PC-3 (cell line): ENCODE measurements at places on chromosomes 3 and 15. TPM values are rescaled to one million over a fixed set of nuclear protein-coding genes. Genes with fewer than 3 reads are reported as not detected.

GRCh38 chr3:178735032-178735674 is 198.9 kb downstream of the KCNMB2 start:
- H3K4me1 ChIP-seq: no peaks in the 10 kb centered on the region
- no peak overlapping the region for H3K27ac ChIP-seq
- DNase-seq: no peak
- H3K36me3 ChIP-seq: no peaks in the 10 kb centered on the region
- H3K4me3 ChIP-seq: no peak overlapping the region
- peaks cover 5% of the 10 kb centered on the region for H3K27me3 ChIP-seq

DNA sequence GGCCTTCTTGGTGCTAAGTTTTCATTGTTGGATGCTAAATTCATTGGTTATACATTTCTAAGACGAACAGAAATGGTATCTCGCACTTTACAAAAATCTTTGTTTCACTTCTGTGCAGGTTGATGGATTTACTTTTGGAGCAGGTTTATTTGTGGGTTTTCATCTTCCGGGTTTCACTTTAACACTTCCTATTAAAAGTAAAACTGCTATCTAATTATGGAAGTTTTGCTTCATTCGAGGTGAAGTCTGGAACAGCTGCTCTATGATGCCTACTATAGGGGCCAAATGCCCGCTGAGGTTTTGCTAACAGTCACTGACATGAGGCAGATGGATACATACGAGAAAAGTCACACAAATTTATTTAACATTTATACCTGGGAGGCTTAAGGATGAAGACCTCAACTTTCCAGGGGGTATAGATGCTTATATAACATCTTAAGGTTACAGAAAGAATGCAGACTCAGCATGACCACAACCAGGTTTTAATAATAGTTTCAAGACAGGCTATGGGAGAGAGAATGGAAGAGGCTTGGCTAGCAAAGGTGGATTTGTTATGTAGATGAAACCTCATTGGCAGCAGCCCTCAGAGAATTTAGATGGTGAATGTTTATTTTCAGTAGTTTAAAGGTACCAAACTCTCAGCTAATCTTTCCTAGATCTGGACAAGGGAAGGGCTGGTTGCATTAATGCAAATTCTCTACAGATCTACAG is 54.2 kb downstream of the OSTN start:
- H3K4me3 ChIP-seq: no peak overlapping the region
- no peaks in the 10 kb centered on the region for H3K36me3 ChIP-seq
- H3K27ac ChIP-seq: no peak overlapping the region
- DNase-seq: no peak
- H3K4me1 ChIP-seq: peaks cover 18% of the 10 kb centered on the region; the same call in 1 of the 2 replicates
- no peaks in the 10 kb centered on the region for H3K27me3 ChIP-seq

DNA sequence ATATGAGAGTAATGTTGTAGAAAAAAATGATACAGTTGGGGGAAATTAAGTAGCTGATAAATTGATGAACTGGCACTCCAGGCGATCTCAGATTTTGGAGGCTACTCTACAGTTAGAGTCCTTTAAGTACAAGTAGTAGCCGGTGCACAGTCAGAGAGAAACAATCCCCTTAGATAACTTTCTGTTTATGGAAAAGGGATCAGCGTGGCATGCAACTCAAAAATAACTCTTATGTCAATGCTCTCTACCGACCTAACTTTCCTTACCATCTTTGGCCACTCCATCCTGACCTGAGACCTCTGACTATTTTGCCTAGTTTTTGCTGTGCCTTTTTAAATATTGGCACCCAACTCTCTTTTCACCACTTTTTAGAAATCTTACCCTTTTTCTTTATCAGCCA is 299.6 kb downstream of the UNC13C start:
- no peaks in the 10 kb centered on the region for H3K27me3 ChIP-seq
- H3K27ac ChIP-seq: no peak overlapping the region
- no peaks in the 10 kb centered on the region for H3K4me1 ChIP-seq
- H3K4me3 ChIP-seq: no peak overlapping the region
- no peak for DNase-seq

DNA sequence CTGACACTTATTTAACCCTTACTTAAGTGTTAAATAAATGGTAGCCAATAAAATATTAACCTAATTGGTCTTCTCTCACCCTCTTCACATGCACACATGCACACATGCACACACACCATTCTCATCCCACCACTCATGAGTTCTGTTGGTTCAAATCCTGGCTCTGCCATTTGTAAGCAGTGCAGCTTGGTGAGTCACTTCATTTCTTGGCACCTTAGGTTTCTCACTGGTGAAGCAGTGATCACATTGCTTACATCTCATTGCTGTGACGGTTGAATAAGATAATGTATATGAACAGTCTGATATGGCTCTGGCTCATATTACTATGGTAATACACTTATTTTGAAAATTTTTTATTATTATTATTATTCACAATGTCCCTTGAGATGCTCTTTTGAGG is 33.8 kb downstream of the RIOX2 start:
- no peaks in the 10 kb centered on the region for H3K4me1 ChIP-seq
- H3K27ac ChIP-seq: no peak overlapping the region
- no peak for DNase-seq
- peaks cover 24% of the 10 kb centered on the region; the same call in 1 of the 2 replicates for H3K36me3 ChIP-seq

Gene GALNT15
- total RNA-seq: not detected in 2 replicates

DNA sequence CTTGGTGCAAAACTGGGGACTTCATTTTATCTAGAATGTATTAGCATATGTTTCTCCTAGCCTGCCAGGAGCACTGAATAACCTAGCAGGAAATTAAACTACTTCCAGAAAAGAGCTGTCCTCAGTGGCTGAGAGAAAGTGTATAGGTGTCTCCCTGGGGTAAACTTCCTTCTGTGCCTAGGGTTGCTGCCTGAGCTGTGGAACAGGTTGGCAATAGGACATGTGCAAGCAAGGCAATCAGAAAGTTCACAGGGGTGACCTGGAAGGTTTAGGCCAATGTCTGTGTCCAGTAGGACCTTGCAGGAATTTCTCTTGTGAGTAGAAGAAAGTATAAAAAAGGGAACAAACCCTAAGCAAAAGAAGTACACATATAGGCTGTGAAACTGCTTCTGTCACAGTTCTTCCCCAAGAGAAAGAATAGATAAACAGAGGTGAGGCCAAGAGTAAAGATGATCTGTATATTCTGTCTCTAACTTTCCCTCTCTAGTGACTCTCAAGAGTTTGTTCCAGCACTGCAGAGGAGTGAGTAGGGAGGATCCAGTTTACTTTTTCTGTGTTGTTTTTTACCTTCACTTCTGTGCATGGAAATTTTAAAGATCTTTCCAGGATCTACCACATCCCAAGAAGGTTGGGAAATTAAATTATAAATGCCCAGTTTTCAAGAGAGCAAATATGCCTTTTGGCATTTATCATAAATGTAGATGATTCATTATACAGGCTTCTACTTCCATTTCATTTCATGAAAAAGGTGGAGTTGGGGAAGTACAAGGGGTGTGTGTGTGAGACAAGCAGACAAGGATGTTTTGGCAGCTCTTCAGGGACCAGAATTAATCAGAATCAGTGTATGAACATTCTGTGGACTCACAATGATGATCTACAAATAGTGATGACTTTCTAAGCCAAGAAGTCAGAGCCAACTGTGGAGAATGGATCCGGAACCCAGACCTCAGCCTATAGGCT is 155.2 kb downstream of the RBPMS2 start:
- H3K27me3 ChIP-seq: no peaks in the 10 kb centered on the region
- peak overlapping the region; percentile 73 for H3K27ac ChIP-seq
- H3K4me3 ChIP-seq: no peak overlapping the region; the same call in 1 of the 2 replicates
- 0 out of 2 replicates have a peak, but pooled peaks cover 3% of the 10 kb centered on the region for H3K36me3 ChIP-seq

Gene TGM4
- total RNA-seq: 0.46 and 1.2 TPM in 2 replicates

- no peaks in the 10 kb centered on the region for H3K27me3 ChIP-seq
- DNase-seq: no peak
- H3K36me3 ChIP-seq: no peaks in the 10 kb centered on the region
These were observed 52.4 kb downstream of the SLC9A9 start for GRCh38 chr3:143795874-143796273.
